ENCODE measurements at places on chromosomes 11 and 22.

DNA sequence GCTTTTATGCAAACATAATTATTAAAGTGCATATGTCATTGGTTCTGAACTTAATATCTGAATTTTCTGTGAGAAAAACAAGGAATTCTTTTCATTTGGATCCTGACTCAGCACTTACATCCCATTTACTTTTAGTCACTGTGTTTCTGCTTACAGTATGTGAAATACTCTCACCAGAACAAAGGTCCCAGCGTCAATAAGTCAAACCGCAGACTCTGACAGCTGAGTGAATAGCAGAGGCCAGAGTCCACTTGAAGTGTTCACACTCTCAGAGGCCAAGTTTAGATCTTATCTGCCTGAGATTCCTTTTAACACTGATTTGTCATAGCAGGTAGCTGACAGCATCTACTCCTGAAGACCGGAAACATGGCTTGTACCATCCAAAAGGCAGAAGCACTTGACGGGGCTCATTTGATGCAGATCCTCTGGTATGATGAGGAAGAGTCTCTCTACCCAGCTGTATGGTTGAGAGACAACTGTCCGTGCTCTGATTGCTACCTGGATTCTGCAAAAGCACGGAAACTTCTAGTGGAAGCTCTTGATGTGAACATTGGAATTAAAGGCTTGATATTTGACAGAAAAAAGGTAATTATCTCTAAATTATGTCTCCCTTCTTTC, 14.6 kb downstream of the BBOX1 start:
- DNase-seq: no peak

GRCh38 chr11:101668236-101668635, 84.4 kb upstream of the TRPC6 start:
- no peak for DNase-seq

- no peak for DNase-seq
Observed at GRCh38 chr22:50670513-50670912, 2.1 kb upstream of the SHANK3 start.

GRCh38 chr11:30921811-30922210, 335.7 kb upstream of the MPPED2 start:
- no peak for DNase-seq

DNA sequence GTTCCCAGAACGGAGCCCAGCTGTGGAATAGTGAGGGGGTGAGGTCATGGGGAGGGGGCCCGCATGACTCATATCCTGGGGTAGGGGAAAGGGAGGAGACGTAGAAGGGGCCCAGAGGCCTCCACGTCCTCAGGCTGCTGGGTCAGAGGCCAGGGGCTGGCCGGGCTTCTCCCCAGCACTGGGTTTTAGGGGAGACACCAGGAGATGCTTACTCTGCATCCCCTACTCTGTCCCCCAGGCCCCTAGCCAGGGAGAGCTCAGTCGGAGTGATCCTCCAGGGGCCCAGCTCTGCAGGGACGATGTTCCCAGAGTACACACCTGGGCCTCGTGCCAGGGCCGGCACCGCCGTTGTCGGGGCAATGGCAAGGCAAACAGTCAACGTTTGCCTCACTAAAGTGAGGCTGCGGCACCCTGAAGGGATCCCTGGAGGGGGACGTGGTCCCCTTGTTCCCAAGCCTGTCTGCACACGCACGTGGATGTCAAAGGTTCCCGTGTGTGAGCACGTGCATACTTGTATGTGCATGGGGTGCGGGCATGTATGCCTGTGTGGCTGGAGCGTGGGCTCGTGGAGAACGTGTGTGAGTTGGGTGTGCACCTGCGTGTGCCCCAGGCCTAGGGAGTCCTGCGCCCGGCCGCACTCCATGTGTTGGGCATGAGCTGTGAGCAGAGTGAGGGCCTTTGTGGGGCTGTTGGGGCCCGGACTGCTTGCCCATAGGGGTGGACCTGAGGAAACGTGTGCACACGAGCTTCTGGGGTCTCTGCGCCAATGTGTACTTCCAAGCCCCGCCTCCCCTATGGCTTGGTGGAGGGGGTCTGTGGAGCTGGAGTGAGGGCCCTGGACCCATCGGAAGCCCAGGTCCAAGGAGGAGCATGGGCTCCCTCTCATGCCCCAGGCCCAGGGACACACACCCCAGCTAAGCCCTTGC, 14.2 kb downstream of the PRR33 start:
- DNase-seq: no peak

DNA sequence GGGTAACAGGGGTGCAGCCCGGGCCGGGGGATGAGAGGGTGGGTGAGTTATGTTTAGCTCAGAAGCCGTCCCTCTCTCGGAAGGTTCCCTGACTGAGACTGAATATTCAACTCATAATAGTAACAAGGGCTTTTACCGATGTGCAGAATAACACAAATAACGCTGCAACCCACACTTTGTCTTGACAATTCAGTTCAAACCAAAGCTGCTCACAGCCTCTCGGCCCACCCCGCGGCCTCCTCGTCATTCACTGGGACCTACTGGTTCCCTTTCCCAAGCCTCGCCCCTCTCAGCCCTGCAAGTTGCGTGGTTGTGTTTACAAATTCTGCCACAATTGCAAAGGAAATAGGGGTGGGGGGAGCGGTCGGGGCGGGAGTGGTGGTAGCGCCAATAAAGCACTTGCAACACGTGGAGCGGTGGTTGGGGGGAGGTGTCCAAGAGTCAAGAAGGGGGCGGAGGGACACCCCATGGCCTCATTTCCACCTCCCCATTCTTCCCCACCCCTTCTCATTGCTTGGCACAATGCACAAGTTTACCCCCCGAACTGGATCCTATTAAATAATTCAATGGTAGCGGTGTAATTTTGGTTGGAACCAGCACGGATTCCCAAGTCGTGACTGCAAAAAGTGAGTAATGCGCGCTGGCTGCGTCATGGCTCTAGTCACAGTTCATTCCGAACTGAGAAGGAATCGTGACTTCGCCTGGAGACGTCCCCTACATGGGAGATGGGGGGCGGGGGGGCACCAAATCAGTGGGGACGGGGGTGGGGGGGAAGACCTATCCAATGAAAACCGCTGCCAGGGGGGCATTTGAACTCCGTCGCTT, 102.0 kb upstream of the HSD17B12 start:
- no peak for DNase-seq

GRCh38 chr11:45454917-45455401, 168.8 kb upstream of the SYT13 start:
- no peak for DNase-seq

DNA sequence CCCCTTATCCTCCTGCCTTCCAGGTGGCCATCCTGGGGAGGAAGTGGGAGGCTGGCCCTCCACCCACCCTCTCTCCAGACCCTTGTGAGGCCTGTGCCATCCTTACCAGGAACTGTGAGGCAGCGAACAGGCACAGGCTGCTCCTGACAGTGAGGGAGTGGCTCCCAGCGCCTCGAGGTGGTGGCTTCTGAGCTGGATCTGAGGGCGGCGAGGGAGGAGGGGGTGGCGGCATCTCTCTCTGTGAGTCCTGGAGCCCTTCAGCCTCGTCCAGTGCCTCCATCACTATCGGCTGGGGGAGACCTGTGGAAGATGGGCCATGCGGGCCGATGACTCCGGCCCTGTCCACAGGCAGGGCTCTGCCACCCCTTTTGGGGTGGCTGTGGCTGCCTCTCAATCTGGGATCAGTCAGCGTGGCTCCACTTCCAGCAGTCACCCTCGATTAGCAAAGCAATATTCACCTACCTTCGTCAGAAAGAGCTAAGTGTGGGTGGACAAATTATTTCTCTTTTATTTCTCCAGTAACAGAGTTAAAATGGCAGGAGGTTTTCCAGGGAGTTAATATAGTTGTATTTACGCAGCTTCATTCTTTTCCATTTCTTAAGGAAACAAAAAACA, 18.0 kb upstream of the IGSF22 start:
- no peak for DNase-seq

DNA sequence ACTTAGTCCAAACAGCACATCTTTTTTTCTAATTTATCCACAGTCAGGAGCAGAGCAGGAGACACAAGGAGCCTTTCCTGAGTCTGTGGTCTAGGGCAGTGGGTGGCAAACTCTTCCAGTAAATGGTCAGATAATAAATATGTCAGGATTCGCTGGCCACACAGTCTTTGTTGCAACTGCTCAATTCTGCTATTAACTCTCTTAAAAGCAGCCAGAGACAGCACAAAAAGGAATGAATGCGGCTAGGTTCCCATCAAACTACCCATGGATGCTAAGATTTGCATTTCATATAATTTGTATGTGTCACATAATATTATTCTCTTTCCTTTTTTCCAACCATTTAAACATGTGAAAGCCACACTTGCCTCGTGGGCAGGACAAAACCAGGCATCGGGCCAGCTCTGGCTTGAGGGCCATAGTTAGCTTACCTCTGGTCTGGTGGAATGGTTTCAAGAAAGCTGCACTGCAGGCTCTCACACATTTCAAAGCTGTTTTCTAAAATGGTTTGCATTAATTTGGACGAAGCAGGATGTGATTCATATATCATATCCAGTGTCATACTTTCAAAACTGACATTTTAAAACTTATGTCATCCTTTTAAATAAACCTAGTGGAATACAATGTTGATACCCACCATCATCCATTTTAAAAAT, 64.7 kb upstream of the CD5 start:
- no peak for DNase-seq

DNA sequence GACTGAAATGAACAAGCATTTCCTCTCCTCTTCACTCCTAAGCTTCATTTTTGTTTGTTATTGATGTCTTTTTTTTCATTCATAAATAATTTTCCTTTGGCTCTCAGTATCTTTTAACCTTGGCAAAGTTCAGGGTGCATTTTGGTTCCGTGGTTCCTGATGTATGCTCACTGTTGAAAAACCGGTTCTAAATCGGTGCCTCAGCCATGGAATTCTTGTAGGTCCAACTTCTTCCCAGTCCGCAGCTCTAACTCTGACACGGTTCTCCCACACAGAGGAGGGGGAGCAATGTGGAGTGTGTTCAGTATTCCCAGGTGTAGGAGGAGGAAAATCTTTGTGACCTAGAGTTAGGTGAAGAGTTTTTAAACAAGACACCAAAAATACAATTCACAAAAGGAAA, 12.6 kb upstream of the MS4A15 start:
- no peak for DNase-seq

- no peak for DNase-seq
Observed at GRCh38 chr22:41488076-41488475, 19.2 kb downstream of the ACO2 start.

- no peak for DNase-seq
Observed at GRCh38 chr11:16356057-16356760, at the start of gene SOX6. Gene SOX6 (minus strand): TSS chr11:16356546. CDS start chr11:16341248, 15,298 bp downstream.

- DNase-seq: no peak
Observed at GRCh38 chr11:84117394-84117793, 831.2 kb upstream of the CCDC90B start.

- DNase-seq: no peak
Observed at GRCh38 chr11:119876841-119877240, 147.8 kb upstream of the NECTIN1 start.

DNA sequence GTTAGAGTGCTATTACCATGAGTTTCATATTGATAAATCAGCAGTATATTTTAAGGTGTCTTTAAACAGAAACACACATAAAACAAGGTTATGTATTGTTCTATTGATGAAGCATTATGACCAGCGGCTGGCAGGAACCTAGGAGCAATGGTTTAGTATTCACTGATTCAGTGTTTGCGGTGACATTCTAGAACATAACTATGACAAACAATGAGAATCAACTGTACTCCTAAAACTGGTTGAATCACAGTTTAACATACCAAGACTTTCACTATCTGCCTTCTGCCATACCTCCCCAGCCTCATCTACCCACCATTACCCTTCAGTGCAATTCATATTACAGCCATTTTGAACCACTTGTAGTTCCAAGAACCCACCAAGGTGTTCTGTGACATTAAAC, 8.8 kb downstream of the HOATZ start:
- no peak for DNase-seq

DNA sequence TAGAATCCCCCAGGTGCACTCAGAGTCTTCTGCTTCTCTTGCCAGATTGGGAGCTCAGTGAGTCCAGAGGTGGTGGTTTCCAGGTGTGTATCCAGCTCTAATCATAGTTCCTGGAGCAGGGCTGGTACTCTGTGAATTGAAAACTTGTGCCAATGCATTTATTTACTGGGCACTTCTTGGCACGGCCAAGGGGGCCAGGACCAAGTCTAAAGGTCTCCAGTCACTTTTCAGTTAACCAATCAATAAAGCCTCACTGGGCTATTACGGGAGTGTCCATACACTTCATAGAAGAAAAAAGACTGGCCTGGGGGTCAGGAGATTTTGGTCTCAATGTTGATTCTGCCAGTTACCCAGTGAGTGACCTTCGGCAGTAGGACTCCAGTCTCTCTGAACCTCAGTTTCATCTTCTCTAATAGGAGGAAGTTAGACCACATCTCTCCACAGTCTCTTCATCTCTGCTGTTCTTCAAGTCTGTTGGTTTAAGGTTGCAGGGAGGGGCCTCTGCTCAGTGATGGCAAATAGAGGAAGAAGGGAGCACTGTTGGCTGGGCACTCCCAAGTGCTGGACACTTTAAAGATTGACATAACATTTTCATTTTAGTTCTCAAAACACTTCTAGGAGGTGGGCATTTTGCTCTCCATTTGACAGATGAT, 188.5 kb upstream of the E2F8 start:
- DNase-seq: no peak

GRCh38 chr11:61797263-61797944, 4.7 kb downstream of the FEN1 start:
- DNase-seq: no peak

DNA sequence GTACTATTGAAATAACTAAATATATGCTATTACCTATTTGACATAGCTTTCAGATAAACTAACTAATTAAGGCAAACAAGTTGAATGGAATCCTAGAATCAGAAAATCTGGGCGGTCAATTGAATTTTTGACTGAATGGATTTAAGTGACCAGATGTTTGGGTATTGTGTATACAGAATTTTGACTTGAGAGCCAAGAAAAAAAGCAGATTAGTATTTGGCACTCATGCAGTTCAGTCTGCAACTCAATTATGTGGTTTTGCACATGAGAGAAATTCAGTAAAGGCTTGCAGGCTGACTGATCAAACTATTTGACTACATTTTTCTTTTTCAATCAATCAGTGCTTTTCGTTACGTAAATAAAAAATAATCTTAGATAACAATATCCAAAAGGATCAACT, 254.8 kb downstream of the GUCY1A2 start:
- no peak for DNase-seq

DNA sequence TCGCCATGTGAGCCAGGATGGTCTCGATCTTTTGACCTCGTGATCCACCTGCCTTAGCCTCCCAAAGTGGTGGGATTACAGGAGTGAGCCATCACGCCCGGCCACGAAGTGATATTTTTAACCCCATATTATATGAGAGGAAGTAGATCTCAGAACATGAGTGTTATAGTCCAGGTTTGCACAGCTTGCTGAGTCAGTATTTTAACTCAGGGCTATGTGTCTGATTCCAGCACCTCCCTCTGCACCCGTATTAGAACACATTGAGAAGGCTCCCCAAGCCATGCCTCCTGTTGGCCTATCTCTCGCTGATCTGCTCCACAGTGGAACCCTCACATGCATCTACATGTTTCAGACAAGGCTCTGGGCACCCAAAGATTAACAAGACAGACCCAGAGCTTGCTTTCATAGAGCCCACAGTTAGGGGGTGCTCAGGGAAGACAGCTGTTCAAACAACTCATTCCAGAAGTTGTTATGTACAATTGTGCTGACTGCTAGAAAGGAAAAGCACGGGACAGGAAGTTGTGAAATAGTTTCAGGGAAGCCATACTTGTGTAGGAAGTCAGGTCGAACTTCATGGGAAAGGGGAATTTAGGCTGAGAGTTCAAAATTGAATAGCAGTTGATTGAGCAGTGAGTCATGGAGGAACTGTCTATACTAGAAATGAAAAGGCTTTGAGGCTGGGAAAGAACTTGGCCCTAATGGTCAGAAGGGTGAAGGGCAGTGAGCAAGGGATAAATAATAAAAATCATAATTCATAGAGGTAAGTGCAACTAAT, 49.3 kb upstream of the CLPB start:
- DNase-seq: no peak

GRCh38 chr22:38311323-38311620, 6.0 kb downstream of the CSNK1E start:
- no peak for DNase-seq

All from cortex of kidney (tissue), 1 donor.